Stimulated activated CD4-positive, alpha-beta T cell treated with anti-CD3 and anti-CD28 coated beads, Interleukin-2, amount 100 ng/mL, for 24 hours (primary cell): ENCODE measurements at places on chromosomes 2 and 18.

DNA sequence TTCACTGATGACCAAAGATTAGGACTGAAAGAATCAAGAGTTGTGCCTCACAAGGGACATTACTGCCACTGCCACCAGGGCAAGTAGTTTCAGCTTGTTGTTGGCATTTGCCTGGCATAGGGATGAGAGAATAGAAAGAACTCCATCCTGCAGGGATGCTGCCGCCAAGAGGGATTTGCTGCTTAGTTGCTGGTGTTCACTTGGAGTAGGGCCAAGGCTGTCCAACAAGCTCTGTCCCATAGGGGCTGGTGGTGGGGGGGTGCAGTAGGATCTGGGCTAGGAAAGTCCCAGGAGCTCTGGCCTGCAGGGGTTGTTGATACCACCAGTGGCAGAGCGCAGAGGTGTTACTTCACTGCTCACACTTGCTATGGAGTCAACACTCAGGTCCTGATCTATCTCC is 84.9 kb upstream of the MGAT4A start:
- no peak for DNase-seq

DNA sequence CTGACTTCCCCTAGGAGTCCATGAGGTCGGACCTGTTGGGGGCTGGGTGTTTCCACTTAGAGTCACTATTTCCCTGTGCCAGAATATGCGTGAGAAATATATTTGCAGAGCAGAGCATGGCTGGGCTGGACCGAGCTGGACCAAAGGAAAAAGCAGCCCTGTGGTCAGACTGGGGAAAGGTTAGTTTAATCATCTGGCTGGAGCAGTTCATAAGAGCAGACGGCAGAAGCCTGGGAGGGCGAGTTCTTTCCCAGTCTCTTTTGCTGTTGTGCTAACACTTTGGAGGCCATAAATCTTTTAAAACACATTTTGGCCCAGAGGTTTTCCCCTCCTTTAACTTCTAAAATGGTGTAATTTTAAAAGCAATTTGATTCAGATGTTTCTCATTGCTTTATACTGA is 66.5 kb downstream of the GLI2 start:
- DNase-seq: no peak

DNA sequence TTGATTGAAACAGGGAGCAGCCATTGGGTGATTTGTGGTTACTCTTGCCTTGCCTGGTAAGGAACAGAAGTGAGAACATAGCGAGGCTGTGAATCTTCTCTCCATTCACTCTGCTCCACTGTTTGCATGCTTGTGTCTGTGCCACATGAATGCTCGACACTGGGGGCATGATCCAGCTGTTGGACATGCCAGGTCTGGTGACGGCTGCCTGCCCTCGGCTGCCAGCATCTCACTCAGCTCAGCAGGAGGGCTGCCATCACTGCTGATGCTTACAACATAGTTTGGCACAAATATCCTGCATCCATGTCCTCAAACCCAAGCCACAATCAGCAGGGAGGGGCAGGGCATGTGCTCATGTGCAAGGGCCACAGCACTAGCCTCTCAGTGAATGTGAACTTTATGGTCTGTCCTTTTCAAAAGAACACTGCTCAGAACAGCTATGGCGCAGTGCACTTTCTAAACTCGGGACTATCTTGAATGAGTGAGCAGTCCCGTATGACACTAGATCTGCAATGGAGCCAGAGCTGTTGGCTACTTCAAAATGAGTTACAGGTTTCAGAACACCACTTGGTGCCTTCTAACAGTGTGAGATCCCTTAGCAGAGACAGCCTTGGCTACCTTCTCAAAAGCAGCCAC is 126.3 kb downstream of the NRP2 start:
- no peak for DNase-seq

GRCh38 chr2:100832885-100833284 is 12.9 kb downstream of the NPAS2 start:
- DNase-seq: no peak

- no peak for DNase-seq
These were observed 208.3 kb downstream of the ERBB4 start for GRCh38 chr2:212330263-212330662.

DNA sequence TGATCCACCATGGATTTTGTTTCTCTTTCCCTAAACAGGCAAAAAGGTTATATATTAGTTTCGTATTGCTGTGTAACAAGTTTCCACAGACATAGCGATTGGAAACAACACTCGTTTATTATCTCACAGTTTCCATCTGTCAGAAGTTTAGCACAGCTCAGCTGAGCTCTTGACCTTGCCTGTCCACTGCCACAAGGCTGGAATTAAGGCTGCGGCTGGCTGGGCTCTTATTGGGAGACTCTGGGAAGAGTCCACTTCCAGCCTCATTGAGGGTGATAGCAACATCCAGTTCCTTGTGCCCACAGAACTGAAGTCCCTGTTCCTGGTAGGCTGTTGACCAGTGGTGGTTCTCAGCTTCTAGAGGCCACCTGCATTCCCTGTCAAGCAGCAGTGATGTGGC is 120.4 kb downstream of the TPGS2 start:
- no peak for DNase-seq

GRCh38 chr2:73176205-73176880 is 26.0 kb upstream of the NOTO start:
- peak; percentile 22 for DNase-seq

- DNase-seq: no peak
These were observed 1469.7 kb upstream of the PIK3C3 start for GRCh38 chr18:40485318-40485717.

GRCh38 chr18:11176481-11176881 is 27.1 kb upstream of the PIEZO2 start:
- DNase-seq: no peak

DNA sequence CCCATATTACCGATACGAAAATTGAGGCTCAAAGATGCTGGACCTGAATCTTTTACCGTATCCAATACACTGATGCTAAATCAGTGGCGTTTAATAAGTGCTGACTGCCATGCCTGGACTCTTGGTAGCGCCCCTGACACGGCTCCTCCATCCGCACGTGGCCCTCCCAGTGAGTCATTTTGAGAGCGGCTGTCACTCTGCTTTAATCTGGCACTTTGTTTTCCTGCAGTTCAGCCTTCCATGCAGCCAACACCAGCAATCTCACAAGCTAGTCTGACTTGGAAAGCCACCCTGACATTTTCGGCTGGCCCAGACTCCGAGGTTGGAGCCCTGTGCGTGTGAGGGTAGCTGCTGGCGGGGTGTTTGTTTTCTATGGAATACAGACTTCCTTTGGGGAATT is 155.1 kb upstream of the LMAN1 start:
- DNase-seq: no peak

GRCh38 chr2:159114835-159115234 is 146.4 kb downstream of the TANC1 start:
- no peak for DNase-seq

- DNase-seq: no peak
These were observed 41.6 kb downstream of the LYPD6B start for GRCh38 chr2:149080099-149080498.

GRCh38 chr18:73636355-73636754 is 511.3 kb downstream of the FBXO15 start:
- DNase-seq: no peak

DNA sequence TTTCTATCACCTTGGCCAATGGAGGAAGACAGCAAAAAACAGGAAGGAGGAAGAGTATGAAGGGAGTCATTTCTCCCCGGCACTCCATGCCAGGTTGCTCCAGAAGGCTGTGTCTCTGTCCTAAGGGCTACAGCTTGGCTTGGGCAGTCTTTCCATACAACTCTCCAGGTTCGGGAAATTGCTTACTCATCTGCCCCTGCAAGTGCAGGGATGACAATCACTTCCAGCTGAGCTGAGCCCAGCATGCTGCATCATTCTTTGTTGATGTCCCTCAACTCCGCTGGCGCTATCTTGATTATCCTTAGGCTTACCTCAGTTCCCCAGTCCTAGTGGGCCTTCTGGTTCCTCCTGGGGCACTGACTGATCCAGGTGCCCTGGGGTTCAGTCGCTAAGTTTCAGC is 86.9 kb upstream of the COPS8 start:
- DNase-seq: no peak

DNA sequence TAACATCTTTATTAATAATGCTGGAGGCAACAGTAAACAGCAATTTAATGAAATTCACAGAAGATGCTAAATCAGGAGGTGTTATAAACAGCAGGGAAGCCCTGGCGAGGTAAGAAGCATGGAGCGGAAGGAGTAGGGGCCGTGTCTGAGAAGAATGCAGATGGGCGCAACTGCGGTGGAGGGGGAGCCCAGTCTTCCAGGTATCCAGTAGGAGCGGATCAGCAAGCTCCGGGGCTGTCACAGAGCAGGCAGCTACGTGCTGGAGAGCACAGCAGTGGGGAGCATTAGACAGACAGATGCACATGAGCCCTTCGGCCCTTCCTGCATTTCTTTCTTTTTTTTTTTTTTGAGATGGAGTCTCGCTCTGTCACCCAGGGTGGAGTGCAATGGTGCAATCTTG is 82.3 kb downstream of the SH3RF3 start:
- DNase-seq: no peak

GRCh38 chr2:226358688-226359087 is 440.9 kb downstream of the IRS1 start:
- no peak for DNase-seq

- no peak for DNase-seq
These were observed 15.2 kb downstream of the AFG3L2 start for GRCh38 chr18:12361770-12362378.

- no peak for DNase-seq
These were observed 11.7 kb downstream of the CCBE1 start for GRCh38 chr18:59685501-59685900.

DNA sequence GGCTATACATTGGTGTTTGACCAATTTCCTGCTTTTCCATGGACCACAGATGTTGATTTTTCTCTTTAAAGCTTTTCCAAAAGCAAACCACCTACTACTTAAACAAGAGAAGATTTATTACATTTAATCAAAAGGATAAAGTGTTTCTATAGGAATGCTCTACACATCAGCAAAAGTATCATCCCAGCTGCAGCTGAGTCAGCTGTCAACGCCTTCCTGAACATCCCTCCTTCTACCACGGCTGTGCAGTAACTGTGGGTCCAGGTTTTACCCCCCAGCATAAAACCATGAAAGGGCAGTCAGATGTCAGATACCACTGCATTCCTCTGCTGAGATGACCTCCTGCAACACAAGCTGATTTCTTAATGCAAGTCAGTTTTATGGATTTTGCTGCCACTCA is 524.5 kb upstream of the MEX3C start:
- DNase-seq: no peak

GRCh38 chr2:8204711-8205110 is 477.1 kb upstream of the ID2 start:
- DNase-seq: no peak

- no peak for DNase-seq
These were observed 132.0 kb downstream of the ZNF532 start for GRCh38 chr18:58996696-58997095.

GRCh38 chr2:197152451-197153228 is 157.9 kb downstream of the ANKRD44 start:
- DNase-seq: no peak

DNA sequence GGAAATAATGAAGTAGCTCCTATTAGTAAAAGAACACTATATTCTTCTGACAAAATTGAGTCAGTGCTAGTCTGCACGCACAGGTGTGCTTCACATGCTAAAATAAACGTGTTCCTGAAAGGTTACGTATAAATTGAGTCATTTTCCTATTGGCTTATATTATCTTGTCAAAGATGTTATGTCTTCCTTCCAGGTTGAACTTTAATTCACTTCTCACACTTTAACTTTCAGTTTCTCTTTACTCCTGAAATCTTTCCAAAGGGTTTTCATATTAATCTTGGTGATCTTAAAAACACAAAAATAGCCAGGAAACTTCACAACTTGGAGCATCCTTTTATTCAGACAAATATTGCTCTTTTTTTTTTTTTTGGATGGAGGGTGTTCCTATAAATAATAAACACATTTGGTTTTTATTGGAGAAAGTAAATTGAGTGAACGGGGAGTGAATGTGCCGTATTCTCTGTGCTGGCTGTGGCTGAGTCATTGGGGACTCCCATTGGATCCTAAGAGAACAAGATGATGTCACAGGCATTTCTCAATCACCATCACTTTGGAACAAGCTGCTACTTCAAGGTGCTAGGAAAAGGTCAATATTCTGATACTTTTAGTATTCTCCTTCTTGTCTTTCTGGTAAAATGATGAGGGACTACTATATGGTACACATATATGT is 150.2 kb upstream of the SPATS2L start:
- no peak for DNase-seq

GRCh38 chr2:143600116-143600515 is 470.9 kb downstream of the ARHGAP15 start:
- DNase-seq: no peak

DNA sequence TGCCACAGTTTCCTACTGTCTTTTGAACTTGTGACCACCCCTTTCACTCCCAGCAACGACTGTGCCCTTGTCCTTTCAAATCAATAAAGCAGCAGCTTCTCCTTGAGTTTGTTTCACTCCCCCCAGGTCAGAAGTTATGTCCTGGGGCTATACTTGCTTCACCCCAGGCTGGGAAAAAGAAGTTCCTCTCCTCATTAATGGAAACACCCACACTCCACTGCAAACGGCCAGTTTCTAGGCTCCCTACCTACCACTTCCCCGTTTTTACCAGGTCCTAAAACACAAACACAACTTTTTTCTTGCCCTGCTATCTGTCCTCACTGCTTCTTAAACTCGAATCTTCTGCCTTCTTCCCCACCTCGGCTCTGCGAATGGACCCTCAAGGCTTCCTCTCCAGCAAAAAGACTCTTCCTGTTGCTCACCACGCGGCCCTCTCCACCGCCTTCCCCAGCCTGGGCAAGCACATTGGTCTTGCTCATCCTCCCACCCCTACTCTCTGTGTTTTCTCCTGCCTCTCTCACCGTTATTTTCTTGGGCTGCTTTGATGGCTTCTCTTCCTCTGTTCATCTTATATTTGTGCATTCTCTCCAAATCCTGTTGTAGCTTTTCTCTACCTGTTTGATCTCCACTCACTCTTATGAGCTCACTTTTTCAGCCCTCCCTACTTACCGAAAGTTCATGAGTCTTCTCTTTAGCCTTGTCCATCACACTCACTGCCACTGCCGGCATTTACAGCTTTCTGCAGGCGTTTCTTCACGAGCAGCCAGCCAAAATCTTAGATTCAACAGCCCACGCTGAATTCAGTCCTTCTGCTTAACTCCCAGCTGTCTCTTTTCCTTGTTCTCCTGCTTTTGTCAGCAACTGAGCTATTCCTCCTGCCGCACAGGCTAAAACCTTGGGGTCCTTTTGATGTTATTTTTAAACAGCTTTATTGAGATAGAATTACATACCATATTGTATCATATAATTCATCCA is 7.0 kb upstream of the SP5 start:
- no peak for DNase-seq

DNA sequence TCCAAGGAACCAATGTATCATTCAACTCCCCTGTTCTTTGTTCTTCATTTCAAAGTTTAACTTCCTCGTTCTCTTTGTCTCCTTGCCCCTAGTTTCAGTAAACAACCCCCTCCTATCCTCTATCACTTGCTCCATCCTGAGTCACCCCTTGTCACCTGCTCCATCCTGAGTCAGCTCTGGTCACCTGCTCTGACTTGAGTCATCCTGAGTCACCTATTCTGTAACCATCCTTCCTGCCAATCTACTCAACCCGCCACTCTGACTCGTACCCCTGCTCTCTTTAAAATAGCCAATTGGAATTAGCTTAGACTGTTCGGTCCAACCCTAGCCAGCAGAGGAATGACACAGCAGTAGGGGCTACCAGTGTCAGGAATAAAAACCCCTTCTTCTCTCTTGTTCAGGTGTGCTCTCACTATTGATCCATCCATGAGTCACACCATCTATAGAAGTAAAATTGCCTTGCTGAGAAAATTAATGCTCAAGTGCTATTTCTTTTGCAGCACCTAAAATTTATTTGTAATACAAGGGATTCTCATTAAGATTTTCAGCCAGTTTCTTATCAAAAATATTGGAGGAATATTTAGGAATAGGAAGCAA is 326.8 kb downstream of the AKAIN1 start:
- no peak for DNase-seq

GRCh38 chr2:178269438-178270224 is 75.3 kb downstream of the OSBPL6 start:
- DNase-seq: no peak
